ENCODE measurements at places on chromosomes 5 and 9.
A peak's percentile ranks its signal among the peaks of the same experiment; 100 is the strongest.

GRCh38 chr9:27181381-27181780 is 72.4 kb downstream of the TEK start:
- no peak for DNase-seq

GRCh38 chr9:81759680-81760215 is 70.4 kb upstream of the TLE1 start:
- DNase-seq = no peak

DNA sequence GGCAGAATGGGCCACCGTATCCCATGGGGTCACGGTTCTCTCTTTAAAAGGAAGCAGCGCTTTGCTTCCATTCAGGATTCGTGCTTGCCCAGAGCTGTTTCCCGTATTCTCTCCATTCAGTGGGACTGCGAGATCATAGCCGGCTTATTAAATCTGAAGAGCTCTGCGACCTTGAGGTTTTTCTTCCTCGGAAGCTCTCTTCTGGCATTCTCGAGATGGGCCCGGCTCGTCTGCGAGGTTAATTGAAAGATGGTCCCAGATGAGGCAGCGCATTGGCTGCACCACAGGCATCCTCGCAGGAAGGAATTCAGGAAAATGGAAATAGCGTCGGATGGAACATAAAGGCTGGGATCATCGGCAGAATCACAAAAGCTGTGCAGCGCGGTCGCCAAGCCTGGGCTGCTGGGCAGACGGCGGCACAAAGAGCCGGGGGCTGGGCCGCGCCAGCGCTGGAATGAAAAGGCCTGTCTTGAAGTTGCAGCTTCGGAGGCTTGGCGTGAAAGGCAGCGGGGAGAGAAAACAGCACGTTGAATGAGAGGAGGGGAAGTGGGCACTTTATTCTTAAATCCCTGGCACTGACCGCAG is 236.2 kb downstream of the IRX2 start:
- DNase-seq = no peak

- no peak for DNase-seq
Observed at GRCh38 chr5:39171647-39172046, 47.7 kb downstream of the FYB1 start.

DNA sequence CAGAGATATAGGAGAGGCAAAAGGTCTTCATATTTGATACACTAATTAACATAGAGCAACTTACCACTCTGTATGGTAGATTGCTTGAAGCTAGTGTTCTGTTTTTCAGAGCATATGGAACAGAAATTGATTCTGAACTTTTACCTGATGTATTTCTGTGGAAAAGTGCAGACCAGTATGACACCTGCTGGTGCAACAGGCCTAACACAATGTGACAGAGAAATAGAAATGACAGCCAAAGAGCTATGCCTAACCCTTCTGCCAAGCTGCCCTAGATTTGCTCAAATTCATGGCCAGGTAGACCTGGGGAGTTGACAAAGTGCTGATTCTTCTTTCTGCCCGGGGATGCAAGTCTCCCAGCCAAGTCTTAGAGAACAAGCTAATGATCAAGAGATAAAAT is 65.4 kb upstream of the RNF180 start:
- DNase-seq = no peak

DNA sequence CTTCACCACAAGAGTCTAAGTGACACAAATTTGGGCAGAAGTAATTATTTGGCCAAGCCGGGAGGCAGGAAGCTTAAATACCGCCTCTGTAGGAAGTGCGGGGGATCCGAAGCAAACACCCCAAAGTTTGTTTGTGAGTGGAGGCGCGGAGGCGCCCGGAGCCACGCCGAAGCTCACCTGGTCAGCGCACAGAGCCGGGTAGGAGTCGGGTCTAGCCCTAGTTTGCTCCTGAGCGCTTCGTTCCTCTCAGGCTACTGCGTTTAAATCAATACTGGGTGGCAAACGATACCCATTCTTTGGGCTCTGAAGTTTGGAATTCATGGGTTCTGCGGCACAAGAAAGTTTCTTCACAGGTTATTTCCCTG is 855 bp downstream of the MCC start:
- DNase-seq = no peak

DNA sequence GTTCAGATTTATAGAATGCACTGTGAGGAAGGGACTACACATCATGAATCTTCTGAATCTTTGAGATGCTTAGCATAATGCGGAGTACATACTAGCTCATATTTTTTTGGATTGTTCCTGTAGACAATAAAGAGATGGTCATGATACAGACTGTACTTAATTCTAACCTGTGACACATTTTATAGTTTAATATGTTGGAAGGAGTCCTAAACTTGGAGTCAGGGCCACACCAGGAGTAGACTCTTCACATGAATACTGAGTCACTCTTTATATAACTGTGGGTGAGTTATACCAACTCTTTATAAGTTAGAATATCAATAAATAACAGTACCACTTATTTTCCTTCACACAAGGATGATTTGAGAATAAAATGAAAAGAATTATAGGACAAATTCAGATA is 16.9 kb downstream of the C9orf85 start:
- DNase-seq = no peak

DNA sequence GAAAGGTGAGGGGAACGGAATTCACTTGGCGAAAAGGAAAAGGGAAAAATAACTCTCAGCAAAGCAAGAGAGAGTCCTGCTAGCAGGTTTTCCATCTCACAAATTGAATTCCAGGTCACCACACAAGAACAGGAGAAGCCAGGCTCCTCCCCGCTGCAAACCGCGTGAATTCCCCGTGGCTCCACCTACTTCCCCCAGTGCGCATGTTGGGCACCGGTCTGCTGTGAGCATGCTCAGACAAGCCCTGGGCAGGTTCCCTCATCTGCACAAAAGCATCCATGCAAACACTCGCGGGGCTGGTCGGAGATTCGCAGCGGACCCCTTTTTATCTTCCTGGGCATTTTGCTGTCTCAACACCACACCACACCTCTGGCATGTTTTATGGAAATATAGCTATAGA is 58.5 kb upstream of the S1PR3 start:
- DNase-seq = peak; percentile 79

GRCh38 chr9:32725066-32725860 is 58.1 kb upstream of the TMEM215 start:
- DNase-seq = no peak

- DNase-seq = no peak
Observed at GRCh38 chr5:116739571-116739970, 164.9 kb upstream of the SEMA6A start.

DNA sequence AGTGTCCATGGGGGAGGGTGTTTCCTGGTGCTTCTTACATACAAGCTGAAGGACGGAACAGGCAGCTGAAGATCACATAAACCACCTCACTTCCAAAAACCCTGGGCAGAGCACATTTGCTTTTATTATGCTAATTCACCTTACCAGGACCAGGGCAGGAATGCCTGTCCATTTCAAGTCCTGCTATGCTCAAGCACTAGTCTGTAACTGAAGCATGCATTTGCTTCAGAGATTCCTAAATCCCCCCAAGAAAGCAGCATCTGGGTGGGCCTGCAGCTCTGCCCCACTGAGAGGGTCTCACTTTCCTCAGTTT is 9.4 kb upstream of the NACC2 start:
- no peak for DNase-seq

GRCh38 chr5:173324115-173325001 is 3.9 kb downstream of the STC2 start:
- peak; percentile 82 for DNase-seq

- DNase-seq = no peak
Observed at GRCh38 chr5:172545291-172545801, 91.0 kb upstream of the SH3PXD2B start.

DNA sequence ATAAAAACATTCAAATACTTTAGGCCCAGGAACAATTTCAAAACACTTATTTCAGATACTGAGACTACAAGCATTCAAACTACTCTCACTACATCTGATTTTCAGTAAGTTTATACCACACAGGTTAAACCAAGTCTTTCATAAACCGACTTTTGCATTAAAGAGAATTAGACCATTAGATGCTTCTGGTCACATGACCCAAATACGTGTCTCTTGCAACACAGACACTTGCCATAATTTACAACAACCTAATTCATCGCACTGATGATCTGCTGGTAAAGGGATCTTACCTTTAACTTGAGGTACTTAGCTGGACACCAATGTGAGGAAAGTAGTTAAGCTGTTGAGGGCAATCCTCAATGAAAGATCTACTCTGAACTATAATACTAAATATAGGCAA is 3.2 kb downstream of the HNRNPH1 start:
- DNase-seq = no peak

- peak; percentile 67 for DNase-seq
Observed at GRCh38 chr5:132963171-132964104, at the start of gene AFF4. Gene AFF4, minus strand, starts transcription at chr5:132963634. Its CDS starts 26,445 bp downstream, at chr5:132937189.

- no peak for DNase-seq
Observed at GRCh38 chr9:88574953-88575352, 40.0 kb downstream of the NXNL2 start.

DNA sequence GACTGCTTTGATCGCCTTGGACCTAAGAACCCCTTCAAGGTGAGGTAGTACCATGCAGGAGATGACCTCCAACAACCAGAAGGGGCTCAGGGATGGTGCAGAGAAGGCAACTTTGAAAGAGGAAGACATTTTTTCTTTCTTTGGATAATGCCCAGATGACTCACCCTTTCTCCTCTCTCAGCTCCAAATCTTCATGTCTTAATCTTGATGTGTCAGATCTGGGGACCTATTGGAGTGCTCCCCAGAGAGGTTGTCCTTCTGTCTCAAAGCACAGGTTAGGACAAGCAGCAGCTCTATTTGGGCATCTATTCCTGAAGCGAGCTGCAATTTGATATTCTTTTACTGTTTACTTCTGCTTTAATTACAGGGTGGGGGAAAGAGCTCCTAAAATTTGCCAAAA is 229.9 kb upstream of the MAP3K1 start:
- peak; percentile 37 for DNase-seq

DNA sequence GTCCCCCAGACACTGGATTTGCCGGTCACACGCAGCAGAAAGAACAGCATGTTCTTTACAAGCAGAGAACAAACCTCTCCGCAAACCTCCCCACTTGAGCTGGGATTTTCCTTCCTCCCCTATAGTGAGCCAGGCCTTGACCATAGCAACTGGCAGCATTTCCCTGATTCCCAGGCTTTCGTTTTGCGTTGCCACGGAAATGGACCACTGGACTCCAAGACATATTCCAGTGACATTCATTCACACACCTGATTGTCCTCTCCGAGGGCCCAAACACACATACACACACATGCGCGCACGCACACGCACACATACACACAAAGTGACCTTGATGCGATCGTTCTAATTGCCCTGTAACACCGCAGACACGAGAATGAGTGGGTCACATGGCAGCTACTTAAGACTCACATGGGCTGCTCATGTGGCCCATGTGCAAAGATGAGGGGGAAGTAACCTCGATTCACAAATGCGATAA is 80.9 kb upstream of the CPEB4 start:
- no peak for DNase-seq

- DNase-seq = no peak
Observed at GRCh38 chr5:119036101-119036762, 34.7 kb upstream of the DMXL1 start.

DNA sequence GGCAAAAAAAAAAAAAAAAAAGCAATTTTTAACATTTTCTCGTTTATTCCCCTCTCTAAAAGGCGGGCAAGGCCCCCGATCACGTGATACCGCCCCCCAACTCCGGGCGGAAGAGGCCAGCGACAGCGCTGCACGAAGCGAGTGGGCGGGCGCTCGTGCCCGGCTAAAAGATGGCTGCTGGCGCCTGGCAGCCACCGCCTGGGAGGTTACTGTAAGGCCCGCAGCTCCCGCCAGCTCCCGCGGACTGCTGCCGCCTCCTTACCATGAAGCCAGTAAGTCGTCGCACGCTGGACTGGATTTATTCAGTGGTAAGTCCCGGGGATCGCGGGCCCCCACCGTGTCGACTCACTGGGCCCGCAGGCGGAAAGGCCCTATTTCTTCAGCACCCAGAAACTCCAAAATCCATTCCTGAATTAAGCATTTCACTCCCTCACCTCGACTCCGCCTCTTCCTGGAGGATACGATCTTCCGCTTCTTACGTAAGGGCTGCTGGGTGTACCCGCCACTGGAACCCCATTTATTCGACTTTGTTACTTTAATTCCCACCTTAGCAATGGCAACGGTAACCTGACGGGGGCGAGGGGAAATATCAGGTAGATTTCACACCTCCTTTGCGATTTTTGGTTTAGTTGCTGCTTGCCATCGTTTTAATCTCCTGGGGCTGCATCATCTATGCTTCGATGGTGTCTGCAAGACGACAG is at the start of the genes SMIM27 and TOPORS:
SMIM27 (plus strand) TSS at position 156 of the 701 bp plus-strand sequence; CDS start at position 264, 108 bp downstream.
TOPORS (minus strand) TSS at position 415 of the 701 bp plus-strand sequence; CDS start at position 265, 150 bp downstream.
- peak; percentile 95 for DNase-seq

DNA sequence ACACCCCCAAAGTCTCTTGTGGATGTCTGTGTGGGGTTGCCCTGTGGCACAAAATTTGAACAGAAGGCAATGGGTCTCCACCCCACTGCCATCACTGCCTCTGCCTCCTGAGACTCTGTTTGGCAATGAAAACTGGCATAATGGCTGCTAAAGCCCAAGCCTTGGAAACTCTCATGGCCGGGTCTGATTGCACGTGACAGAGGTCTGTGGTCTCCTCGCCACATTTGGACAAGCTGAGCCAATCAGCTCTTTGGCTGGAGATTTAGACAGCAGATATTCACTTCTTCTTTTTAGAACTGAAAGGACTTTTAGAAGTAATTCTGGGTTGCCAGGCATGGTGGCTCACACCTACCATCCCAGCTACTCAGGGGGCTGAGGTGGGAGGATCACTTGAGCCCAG is 5.5 kb downstream of the GGTA1 start:
- DNase-seq = no peak

GRCh38 chr5:2658881-2659470 is 92.5 kb downstream of the IRX2 start:
- DNase-seq = no peak

DNA sequence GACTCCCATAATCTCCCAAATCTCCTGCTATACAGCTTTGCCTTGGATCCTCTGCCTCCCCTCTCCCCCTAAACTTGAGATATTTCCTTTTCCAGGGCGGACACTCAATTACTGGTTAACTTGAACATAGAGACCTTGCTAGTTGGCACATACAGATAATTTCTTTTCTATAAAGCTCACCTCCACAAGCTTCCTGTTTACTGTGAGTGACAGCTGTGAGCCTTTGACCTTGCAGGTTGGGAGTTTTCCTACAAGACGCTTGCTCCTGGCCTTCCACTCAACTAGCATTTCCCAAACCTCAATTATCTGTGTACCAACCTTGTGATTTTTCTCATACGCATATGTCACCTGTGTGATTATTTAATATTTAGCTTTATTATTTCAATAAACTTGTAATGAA is 114.5 kb downstream of the GNA14 start:
- no peak for DNase-seq

DNA sequence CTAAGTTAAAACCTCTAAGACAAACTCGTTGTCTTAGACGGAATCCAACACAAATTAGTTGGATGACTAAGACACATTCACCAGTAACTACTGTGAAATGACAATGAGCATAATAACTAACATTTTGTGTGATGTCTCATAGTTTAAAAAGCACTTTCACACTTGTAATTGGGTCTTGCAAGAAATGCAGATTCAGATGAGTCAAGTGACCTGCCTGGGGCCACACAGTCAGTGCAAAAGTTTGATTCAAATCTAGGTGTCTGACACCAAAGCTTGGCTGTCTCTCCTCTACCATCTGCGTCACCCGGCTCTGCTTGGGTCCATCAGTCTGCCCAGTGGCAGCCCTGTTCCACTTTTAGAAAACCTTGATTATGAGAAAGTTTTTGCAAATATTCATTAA is 143.7 kb downstream of the TTLL11 start:
- DNase-seq = no peak
